Cardiac septum (tissue), 1 donor: ENCODE measurements at places on chromosomes 2 and 18. TPM values are rescaled to one million over a fixed set of nuclear protein-coding genes. Genes with fewer than 3 reads are reported as not detected.

- no peak for DNase-seq
Observed at GRCh38 chr2:45256867-45257641, 247.8 kb upstream of the SIX2 start.

Gene PDCD1
- 2.0 TPM for total RNA-seq

GRCh38 chr2:195610717-195611116, 46.3 kb upstream of the SLC39A10 start:
- no peak for DNase-seq

Gene SERPINB4
- total RNA-seq: not detected

GRCh38 chr2:199590321-199591203, 132.8 kb upstream of the SATB2 start:
- DNase-seq: no peak

Gene NT5DC4
- not detected for total RNA-seq

- DNase-seq: no peak
Observed at GRCh38 chr2:68643011-68643873, at the start of gene PROKR1. TSS of gene PROKR1 (plus strand) at chr2:68643579. CDS start at chr2:68645822, 2,243 bp downstream.

DNA sequence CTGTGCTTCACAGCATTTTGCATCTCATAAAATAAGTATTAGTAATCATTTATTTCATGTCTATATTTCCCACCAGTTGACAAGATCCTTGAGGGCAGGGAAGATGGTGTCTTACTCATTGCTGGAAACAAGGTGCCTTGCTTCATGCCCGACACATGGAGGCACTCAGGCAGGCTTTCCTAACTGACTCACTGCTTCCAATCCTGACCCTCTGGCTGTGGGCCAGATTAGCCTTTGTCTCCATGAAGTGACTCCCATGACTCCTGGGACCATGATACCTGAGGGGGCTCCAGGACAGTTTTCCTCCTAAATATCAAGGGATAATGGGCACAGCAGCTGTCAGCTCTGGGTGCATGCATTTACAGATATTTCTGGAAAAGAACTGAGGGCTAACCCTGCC, 275.1 kb downstream of the AGPS start:
- DNase-seq: no peak

- DNase-seq: no peak
Observed at GRCh38 chr2:97992836-97993825, 2.6 kb downstream of the TMEM131 start.

- DNase-seq: peak; percentile 91
Observed at GRCh38 chr2:173075781-173076580, at the start of gene MAP3K20. TSS of gene MAP3K20 (plus strand) at chr2:173075846. CDS start at chr2:173091032, 15,186 bp downstream.

Gene CCL20
- not detected for total RNA-seq

Gene CD8B2
- total RNA-seq: not detected

DNA sequence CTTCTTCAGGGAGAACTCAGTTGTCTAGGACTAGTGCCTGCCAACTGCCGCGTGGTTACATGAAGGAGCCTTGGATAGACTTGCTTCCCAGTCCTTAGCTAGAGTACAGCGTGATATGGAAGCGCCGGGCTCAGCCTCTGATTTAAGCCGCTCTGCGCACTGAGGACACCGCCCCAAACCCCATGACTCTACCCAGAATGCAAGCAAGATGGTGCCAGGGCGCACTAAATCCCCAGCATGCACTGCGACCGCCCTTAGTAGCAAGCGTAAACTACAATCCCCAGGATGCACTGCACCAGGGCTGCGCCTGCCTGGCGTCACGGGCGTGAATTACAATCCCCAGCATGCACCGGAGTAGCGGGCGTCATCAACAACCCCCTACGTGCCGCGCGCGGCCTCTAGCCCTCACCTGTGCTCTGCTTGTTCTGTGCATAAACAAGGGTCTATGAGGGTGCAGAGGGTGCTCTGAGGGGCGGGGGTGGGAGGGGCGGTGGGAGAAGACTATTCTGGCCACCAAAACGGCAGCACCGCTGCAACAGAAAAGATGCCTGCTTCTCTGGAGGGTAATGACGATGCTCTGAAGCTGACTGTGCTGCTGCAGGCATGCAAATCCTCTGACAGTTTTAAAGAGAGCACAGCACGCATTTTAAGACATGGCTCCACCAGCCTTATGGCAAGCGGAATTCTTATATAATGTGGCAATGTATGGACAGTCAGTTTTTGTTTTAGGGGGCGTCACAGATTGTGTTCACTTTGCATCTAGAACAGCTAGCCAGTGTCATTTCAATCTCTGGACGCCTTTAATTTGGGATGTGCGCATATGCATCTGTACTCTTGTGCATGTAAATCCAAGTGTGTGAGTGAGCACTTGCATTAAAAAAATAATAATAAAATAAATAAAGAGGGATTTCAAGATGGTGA, 282.5 kb upstream of the MYT1L start:
- DNase-seq: peak; percentile 93

Gene OTOS
- total RNA-seq: not detected

DNA sequence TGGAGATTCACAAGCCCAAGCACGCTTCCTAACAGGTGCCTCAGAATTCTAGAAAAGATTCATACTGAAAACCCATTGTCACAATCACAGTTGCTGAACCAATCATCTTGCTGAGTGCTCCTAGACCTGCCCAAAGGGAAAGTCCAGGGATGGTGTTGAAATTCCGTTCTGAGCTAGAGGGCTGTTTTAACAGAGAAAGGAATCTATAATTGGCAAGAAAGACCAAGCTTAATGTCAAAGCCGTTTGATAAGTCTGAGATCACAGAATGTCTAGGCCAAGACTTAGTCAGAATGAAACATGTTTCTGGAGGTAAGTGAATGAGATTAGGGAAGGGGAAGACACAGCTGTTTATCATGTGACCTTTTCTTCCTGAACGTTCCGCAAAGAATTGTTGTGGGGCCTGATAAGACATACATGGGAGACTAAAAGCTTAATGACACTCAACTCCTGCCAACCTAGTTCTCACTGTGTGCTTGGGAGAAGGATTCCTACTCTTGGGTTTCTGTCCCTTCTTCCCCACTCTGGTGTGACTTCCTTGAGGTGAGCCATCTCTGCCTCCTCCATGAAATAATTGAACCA, 27.5 kb downstream of the PMAIP1 start:
- no peak for DNase-seq

- DNase-seq: no peak
Observed at GRCh38 chr2:64019975-64020528, 824 bp upstream of the VPS54 start.

Gene CDH19
- total RNA-seq: 14.8 TPM

DNA sequence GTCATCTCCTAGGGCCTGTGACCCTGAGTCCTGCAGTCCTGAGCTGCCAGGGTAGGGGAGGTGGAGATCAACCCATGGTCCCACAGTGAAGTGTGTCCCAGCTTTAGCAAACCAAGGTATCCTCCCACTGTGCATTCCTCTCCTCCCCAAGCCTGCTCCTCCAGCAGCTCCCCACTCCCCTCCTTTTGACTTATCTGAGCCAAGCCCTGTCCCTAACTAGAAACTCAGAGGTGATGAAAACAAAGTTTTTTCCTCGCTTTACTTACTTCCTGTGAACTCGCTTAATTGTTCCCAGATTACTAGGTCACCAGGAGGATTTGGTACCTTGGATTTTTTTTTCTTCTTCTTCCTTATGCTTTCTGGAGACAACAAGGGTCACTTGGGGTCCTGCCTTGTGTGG, 80.8 kb downstream of the EHD3 start:
- DNase-seq: no peak

Gene C2orf78
- not detected for total RNA-seq

DNA sequence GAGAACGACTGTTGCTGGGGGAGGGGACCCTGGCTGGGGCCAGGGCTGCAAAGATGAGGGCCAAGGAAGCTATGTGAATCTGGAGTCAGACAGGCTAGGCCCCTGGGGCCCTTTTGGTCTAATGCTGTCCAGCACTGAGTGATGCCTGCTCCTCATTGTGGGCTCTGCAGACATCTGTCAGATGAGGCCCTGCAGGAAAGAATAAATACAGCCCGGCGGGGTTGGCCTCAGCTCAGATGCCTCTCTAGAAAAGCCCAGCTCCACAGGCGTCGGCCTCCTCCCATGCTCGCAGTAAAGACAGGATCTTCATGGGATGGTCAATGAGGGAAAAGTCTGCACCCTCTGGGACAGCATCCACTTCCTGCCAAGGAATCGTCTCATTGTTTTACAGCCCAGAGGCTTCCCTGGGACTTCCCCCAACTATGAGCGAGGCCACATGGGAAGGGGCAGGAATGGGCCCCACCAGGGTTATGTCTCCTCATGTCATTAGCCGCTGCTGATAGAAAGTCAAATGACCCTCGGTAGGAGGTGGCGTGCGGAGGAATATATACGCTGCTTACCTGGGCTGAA, 125.8 kb upstream of the GLI2 start:
- no peak for DNase-seq

GRCh38 chr18:27313678-27314077, 128.6 kb upstream of the CHST9 start:
- DNase-seq: no peak

- no peak for DNase-seq
Observed at GRCh38 chr2:190636361-190636760, 12.5 kb upstream of the NAB1 start.

Gene GPC1
- total RNA-seq: 291 TPM

DNA sequence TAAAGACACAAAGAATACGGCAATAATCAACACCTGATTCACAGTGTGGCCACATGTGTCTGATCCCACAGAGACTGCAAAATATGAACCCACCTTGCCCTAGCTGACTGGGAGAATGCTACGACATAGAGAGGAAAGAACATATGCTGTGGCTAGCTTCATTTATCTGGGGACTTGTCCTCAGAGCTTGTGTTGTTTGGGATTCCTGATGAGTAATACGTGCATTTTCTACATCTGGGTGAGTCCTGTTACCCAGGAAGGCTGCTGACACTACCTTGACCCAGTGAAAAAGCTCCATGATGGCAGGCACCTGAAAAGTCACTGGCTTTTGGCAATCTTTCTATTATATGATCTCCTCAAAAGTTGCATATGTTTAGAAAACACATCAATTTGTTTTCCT, 427.7 kb upstream of the LYPD1 start:
- no peak for DNase-seq
